Breast epithelium (tissue), 4 donors: ENCODE measurements at places on chromosomes 5 and 9.

- DNase-seq, result no peak
Observed at GRCh38 chr9:22483528-22484070, 37.0 kb downstream of the DMRTA1 start.

DNA sequence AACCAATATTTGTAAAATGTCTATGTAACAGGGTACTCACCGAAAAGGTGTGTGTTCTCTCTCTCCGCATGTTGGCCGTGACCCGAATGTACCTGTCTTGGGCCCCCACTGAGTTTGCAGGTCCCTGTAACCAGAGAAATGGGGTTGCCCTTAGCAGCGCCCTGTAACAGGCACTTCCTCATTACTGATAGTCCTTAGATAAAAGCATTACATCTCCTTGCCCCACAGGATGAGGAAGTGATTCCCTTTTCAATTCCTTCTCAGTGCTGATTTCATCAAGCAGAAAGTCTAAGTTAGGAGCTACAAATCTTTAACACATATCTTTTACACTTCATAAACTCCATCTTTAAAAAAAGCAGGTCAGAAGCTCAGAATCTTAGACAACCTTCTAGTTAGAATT is 15.2 kb upstream of the HMHB1 start:
- DNase-seq, result no peak

DNA sequence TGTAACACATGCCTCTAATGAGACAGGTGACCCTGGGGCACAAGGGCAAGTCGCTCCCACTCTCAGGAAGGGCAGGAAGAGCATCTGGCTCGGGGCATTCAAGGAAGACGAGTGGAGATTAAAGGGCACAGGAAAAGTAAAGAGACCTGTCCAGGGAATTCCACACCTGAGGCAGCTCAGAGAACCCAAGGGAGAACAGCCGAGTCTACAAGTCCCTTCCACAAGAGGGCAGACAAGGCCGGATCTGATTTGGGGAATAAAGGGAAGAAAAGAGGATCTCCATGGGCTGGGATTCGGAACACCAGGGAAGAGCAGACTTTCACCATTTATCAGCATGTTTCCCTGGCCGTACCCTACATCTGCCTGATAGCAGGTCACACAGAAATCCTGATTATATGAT is 28.1 kb downstream of the GPX3 start:
- DNase-seq, result no peak

GRCh38 chr5:124504081-124504916 is 242.1 kb downstream of the ZNF608 start:
- DNase-seq, result no peak

- no peak for DNase-seq
Observed at GRCh38 chr9:86354818-86355309, 654 bp upstream of the TUT7 start.
